ENCODE measurements at places on chromosomes 12 and 14.
A peak's percentile ranks its signal among the peaks of the same experiment; 100 is the strongest.

DNA sequence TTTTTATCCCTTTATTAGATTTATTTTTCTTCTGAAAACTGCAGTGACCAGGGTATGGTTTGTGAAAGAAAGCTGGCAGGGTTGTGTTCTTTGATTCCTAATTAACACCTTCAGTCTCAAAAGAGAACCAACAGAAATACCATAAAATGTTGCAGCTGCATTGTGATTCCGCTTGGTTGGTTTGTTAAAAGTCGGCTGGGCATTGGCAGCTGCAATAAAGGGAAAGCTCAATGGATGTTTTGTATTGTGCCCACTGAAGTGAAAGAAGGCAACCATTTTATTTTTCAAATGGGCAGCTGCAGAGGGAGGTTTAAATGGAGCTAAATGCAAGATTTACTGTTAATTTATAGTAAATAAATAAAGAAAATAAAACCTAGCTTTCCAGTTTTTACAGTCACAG lies 16.7 kb downstream of the LGR5 start:
- ATAC-seq = no peak

DNA sequence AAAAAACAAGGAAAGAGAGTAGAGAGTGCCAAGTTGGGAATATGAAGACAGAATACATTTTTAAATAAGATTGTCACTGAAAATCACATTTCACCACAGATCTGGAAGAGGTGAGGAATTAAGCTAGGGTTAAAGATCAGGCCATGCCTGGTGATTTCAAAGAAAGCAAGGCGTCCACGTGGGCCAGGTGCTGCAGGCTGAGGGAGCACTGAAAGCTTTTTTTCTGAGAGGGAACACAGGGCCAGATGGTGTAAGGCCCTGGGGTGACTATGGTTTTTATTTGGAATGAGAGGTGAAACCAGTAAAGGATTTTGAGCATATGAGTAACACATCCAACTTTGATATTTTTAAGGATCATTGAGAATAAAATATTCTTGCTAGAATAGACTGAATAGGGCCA lies 20.9 kb downstream of the SYT1 start:
- ATAC-seq = no peak

DNA sequence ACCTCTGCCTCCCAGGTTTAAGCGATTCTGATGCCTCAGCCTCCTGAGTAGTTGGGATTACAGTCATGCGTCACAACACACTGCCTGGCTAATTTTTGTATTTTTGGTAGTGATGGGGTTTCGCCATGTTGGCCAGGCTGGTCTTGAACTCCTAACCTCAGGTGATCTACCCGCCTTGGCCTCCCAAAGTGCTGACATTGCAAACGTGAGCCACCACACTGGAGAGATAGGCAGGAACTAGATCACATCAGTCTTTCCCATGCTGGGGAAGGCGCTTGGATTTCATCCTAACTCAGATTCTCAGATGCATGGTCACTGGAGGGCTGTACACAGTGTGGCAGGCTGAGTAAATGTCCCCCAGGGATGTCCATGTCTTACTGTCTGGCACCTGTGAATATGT lies 18.0 kb upstream of the ORAI1 start:
- ATAC-seq = no peak

DNA sequence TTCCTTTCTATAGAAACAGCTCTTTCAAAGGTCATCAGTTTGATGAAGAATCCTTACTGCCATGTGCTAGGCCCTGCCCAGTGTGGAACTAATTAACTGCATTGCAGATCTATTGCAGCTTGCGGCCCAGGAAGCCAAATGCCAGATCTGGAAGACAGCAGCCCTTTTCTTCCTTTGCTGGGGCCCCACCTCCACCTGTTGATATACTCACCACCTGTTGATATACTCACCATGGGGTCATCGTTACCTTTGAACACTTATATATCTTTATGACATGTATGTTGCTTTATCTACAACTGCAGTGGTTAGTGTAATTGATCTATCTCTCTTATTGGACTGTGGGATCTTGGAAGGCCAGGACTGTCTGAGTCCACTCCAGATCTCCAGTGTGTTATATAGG lies 292.5 kb downstream of the ATP23 start:
- ATAC-seq = no peak

GRCh38 chr12:56206452-56207166 lies 15.1 kb downstream of the RNF41 start:
- ATAC-seq = peak; percentile 55

GRCh38 chr12:1808036-1808797 lies 12.1 kb upstream of the LRTM2 start:
- no peak for ATAC-seq

- ATAC-seq = no peak
Measured at GRCh38 chr12:41467591-41468325, 279.6 kb downstream of the PDZRN4 start.

GRCh38 chr12:32343496-32343895 lies 55.9 kb upstream of the FGD4 start:
- no peak for ATAC-seq

DNA sequence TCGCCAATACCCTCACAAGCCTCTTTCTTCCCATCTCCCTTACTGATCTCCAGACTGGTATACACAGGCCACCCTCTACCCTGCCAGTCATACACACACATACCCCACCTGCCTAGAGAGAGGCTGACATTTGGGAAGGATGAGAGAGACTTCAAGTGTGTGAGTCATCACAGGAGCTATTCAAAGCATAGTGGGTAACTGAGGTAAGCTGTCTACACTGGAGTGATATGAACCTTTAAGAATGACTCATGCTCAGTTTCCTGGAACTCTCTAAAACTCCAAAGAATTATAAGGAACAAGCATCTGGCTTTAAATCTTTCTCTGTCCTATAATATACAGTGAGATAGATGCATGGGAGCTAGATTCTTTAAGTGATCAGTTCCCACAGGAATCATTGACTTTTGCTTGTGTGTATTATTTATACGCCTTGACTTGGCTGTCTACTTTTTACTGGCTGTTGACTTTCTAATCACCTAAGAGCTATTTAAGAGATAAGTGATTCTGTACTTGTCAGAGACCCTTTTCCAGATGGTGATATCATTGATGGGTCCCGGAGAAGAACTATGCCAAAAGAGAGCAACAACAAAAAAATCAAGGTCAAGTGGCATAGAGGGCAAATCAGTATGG lies 5.8 kb downstream of the IGF1 start:
- ATAC-seq = peak; percentile 73

DNA sequence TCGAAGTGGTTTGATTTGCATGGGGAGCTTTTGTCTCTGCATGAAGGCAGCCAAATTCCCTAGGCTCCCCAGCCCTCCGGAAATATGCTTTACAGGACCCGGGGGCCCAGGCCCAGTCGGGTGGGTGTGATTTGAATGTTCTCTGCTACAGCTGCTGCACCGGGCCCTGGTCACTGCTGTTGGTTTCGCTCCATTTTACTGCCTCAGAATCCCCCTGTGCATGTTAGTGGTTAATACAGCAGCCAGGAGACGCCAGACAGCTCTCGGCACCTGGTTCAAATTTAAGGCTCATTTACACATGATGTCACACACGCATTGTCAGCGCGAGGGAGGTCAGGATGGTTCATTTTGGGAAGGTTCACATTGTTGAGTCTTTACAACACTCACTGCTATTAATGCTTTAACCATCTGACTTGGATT lies 99.6 kb downstream of the SLC38A6 start:
- ATAC-seq = peak; percentile 32

GRCh38 chr12:5268424-5269210 lies 163.3 kb upstream of the NTF3 start:
- no peak for ATAC-seq

GRCh38 chr12:4539167-4539870 lies 629 bp downstream of the RAD51AP1 start:
- no peak for ATAC-seq

GRCh38 chr12:88868050-88868449 lies 287.8 kb upstream of the KITLG start:
- no peak for ATAC-seq

DNA sequence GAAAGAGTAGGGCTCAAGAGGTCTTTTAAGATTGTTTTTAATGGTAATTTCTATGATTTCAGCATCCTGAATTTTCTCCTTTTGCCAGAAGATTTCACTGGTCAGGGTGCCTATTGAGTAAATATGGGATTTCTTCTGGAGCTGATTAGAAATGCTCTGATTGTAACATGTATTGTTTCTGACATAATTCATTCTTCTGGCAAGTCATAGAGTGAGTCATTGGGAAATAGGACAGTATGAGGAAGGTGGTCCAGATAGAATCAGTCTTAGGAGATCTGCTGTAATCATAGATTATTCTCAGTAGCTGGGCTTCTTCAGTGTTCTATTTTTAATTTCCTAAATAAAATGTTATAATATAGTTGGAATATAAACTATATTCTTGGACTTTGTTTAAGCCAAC lies 182.0 kb upstream of the NAV3 start:
- ATAC-seq = no peak

DNA sequence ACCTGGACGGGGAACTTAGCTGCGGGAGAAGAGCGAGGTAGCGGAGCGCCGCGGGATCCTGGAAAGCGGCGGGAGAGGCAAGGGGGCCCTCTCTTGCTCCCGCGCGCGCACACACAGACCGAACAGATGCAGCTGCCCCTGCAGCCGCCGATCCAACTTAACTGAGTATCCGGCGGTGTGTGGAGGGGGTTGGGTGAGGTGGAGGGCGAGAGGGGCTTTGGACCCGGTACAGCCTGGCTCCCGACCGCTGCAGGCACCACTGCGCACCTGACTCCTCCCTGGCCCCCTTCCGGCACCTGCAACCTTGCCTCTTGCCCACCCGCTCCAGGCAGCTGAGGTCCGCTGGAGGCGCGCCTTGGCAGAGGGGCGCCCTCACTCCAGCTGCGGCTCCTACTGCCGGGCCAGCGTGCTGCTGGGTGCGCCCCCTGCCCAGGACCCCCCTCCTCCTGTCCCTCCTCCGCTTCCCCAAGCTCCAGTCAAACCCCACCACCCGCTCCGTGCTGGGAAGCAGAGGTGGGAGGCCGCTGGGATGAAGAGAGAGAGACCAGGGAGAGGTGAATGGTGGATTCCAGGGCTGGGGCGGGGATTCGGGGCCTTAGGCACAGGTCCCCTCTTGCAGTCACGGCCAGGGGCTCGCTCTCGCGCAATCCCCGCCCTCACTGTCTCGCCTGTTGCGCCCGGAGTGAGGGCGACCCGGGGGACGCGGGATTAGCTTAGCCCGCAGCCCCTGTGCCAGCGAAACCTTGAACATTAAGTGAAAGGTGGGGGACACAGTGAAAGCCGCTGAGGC lies 2.6 kb downstream of the DIO3 start:
- no peak for ATAC-seq

DNA sequence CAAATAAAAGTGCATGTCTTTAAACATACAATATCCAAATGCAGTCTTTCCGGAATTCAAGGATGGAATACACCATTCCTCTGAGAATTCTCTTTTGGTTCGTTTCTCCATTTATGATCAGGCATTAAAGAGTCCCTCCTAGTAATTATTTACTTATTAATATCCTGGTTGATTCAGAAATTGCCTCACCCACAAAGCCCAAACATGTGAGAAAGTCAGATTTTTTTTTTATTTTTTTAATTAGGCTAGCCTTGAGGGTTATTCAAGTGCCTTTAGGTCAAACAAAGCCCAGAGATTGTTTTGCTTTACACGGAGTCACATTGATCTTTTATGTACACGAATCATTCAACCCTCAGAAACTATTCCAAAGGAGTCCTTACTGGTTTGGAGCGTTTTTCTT lies 6.4 kb upstream of the TSPAN8 start:
- ATAC-seq = no peak

GRCh38 chr12:110280392-110280778 lies 662 bp upstream of the ATP2A2 start:
- ATAC-seq = peak; percentile 25

Measured in esophagus mucosa (tissue), 1 donor.